ENCODE measurements at places on chromosomes 1 and 21.

DNA sequence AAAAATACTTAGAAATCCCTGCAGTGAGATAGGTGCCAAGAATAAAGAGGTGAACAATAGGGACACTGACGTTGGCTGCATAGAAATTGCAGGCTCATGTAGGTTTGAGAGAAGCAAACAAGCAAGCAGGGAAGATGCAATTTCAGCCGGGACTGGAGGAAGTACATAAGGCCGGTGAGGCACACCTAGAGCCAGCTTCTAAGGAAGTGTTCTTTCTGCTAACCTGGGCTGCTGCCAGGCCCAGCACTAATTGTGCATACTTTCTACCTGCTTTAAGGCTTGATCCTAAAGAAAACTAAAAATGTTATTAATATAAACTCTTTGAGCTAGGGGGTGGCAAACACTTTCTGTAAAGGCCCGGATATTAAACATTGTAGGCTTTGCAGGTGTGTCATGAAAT, 71.0 kb downstream of the LMO4 start:
- no peak for DNase-seq

- no peak for DNase-seq
Measured at GRCh38 chr1:168303716-168304540, 23.3 kb downstream of the TBX19 start.

GRCh38 chr1:53585565-53585964, 126.4 kb downstream of the DMRTB1 start:
- no peak for DNase-seq

GRCh38 chr1:225737161-225737560, 40.5 kb upstream of the SRP9 start:
- DNase-seq: no peak

GRCh38 chr1:1622788-1623094, 7.4 kb downstream of the MIB2 start:
- no peak for DNase-seq

DNA sequence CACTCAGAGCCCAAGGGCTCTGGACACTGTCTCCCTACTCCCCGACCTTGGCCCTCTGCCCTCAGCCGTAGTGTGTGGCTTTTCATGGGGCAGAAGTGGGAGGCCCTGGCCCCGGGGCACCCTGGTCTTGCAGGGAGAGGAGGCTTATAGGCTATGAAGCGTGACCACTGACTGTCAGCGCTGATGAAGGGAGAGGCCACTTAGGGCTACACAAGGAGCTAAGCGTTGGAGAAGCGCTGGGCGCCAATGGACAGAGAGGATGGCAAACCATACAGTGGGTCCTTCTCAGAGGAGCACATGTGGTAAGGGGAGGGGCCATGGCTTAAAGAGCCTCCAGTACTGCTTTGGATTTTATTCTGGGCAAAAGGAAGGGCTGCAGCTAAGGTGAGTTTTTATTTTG, 7.9 kb downstream of the CRABP2 start:
- no peak for DNase-seq

GRCh38 chr21:45330075-45330781, 42.5 kb upstream of the POFUT2 start:
- peak; percentile 49 for DNase-seq

DNA sequence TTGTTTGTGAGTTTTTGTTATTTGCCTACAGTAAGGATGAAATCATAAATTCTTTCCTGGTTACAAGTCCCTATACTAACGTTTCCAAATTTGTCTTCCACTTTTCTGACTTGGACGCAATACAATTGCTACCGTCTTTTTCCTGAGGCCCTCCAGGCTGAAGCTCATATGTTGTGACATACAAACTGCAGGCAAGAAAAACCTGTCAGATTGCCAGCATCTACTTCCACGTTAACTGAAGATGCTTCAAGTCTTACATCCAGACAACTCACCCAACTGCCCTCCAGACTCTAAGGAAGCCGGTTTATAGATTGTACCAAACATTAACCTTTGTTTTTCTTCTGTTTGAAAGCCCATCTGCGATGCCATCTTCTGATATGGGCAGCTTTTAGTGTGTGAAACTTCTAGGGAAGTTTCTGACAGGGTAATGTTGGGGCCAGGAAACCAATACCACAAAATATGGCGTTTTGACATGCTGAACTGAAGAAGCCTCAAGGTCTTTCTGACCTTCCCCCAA, 21.4 kb upstream of the RNF11 start:
- DNase-seq: peak; percentile 44

GRCh38 chr1:1955621-1956094, 36.6 kb upstream of the TMEM52 start:
- no peak for DNase-seq

DNA sequence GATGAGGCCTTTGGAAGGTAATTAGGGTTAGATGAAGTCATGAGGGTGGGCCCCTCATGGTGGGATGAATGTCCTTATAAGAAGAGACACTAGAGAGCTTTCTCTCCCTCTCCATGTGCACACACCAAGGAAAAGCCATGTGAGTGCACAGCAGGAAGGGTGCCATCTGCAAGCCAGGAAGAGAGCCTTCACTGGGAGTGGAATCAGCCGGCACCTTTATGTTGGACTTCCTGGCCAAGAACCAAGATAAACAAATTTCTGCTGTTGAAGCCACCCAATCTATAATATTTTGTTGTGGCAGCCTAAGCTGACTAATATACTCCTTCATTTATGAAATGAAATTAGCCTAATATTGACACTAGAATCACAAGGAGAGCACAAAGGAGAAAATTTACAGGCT, 38.2 kb upstream of the PKP1 start:
- no peak for DNase-seq

GRCh38 chr1:111203681-111204200, 3.3 kb upstream of the DENND2D start:
- peak; percentile 46 for DNase-seq

DNA sequence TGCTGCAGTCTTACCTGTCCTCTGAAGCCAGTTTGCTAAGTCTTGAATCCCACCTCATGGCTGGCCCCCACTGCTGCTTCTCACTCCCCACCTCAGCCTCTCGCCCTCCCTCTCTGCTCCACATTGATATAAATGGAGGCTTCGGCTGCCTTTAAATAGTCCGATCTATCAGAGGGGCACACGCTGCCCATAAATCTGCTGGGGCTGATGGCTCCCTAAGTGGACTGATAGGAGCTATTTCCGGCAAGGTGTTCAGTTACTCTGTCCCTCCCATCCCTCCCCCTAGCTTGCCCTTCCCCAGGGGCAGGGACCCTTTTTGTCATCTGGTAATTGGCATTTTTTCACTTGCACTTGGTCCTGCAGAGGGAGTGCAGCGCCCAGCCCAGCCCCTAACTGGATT, 108.4 kb downstream of the TMEM53 start:
- no peak for DNase-seq

- peak; percentile 50 for DNase-seq
Measured at GRCh38 chr1:36151845-36152203, 2.5 kb upstream of the TRAPPC3 start.

- DNase-seq: no peak
Measured at GRCh38 chr1:27531959-27532685, 42.2 kb upstream of the WASF2 start.

- DNase-seq: no peak
Measured at GRCh38 chr1:50091068-50091467, 17.7 kb upstream of the ELAVL4 start.

DNA sequence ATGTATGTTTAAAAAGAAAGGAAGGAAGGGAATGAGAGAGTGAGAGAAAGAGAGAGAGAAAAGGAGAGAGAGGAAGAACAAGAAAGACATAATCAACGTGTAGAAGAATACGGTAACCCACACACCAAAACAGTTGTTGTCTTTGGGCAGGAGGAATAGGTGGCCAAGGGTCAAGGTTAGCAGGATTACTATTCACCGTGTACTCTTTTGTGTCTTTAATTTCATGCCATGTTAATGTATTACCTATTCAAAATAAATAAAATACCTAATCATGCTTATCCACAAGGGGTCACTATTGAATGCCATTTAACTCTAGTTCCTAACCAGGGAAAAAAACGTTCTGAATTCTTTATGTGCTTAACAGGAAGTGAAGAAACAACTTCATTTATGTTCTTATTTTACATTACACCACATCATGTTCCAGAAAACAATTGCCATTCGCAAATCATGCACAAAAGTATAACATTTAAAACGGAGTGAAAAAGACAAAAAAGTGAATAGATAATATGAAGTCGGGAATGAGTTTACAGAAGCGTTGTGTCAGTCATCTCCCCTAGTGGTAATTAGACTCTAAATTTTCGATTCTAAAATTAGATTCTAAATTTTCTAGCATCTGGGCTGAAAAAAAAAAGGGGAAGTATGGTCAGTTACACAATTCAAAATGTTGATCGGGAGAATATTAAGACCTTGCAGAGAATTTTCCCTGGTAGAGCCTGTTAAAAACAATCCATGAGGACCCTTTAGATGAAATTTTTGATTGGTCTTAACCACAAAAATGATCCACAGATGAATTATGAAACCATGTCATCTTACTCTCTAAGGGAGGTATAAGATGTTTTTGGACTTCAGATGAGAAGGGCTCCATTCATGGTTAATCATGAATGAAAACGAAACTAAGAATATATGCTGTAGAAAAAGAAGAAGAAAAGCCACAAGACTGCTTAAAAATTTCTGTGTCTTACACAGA, 700 bp upstream of the KMO start:
- DNase-seq: no peak

GRCh38 chr1:206939131-206939530, 7.1 kb downstream of the PIGR start:
- DNase-seq: no peak

DNA sequence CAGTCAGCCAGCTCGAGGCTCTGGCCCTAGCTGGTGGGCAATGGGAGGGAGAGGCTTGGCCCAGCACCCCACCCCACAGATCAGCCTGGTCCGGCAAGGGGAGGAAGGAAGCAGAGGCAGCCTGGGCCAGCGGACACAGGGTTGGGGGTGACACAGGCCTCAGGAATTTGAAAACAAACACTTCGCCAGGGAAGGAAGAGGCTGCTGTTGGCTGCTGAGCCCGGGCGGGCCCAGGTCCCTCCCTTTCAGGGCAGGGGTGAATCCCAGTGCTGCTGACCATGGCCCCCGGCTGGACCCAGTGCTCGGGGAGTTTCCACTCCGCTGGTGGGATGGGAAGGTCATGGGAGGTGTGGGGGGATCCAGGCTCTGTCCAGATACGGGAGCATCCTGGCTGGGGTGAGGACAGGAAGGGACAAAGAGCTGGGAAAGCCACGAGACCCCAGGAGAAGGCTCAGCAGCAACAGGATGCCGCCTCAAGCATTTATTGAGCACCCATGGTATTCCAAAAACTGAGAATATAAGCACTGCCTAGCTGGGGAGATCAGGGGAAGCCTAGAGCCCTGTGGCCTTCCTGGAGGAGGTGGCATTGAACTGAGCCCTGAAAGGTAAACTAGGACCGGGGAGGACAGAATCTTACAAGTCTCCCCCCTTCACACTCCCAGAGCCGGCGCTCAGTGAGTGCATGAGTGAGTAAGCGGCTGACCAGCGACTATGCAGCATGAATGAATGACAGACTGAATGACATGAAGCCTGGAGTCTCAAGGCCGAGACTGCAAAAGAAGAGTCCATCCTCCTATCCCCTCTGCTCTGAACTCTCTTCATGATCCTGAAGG, 26.2 kb upstream of the EPHA2 start:
- peak; percentile 91 for DNase-seq

- no peak for DNase-seq
Measured at GRCh38 chr21:38389354-38389676, 109.0 kb downstream of the ERG start.

GRCh38 chr1:92808381-92808780, 23.5 kb upstream of the RPL5 start:
- no peak for DNase-seq

- DNase-seq: no peak
Measured at GRCh38 chr1:145979746-145980456, 15.4 kb downstream of the POLR3GL start.

- no peak for DNase-seq
Measured at GRCh38 chr21:32946654-32947053, 79.1 kb upstream of the OLIG2 start.

- DNase-seq: no peak
Measured at GRCh38 chr1:84939151-84939550, 46.1 kb upstream of the LPAR3 start.

- DNase-seq: no peak
Measured at GRCh38 chr1:60245324-60245723, 171.8 kb upstream of the C1orf87 start.

- no peak for DNase-seq
Measured at GRCh38 chr1:50450861-50451653, 27.8 kb upstream of the DMRTA2 start.

- DNase-seq: no peak
Measured at GRCh38 chr21:29166853-29167252, 36.4 kb downstream of the MAP3K7CL start.

- no peak for DNase-seq
Measured at GRCh38 chr21:32921632-32922230, 104.0 kb upstream of the OLIG2 start.

DNA sequence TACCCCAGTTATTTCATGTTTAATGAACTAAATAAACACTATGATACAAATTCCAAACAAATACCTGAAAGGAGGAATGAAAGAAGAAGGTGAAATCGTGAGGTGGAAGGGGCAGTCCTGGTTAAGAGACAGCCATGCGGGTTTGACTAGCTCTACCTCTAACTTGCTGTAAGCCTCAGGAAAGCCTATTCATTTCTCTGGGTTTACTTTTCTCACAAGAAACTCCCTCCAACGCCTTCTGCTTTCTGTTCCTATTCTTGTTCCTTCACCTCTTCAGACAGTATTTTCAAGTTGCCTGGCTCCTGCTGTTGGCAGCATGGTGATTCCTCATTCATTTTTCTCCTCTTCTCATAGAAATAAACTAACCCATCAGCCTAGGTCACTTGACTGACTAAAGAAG, 92.4 kb downstream of the NTPCR start:
- no peak for DNase-seq

GRCh38 chr1:213817156-213817555, 170.6 kb upstream of the PROX1 start:
- DNase-seq: no peak

GRCh38 chr21:17270229-17270628, 242.6 kb upstream of the CXADR start:
- DNase-seq: peak; percentile 60

DNA sequence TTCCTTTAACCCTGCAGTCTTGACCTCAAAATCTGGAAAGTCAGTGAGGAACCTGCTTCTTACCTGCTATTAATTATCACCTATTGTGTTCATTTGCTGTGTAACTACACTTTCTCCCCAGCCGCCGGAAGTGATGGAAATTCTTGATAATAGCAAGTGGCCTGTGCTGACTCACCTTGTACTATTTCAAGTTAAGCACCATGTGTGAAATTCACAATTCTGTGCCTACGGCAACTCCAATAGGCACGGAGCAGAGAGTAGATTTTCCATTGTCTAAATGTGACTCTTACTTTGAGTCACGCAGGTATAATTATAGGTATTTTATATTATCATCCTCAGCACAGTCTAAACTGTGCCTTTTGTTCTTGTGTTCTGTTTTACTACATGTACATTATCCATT, 466.8 kb downstream of the KIF26B start:
- DNase-seq: no peak

- DNase-seq: no peak
Measured at GRCh38 chr1:37424523-37424922, 49.9 kb upstream of the ZC3H12A start.

GRCh38 chr1:115144176-115144575, 54.9 kb upstream of the TSPAN2 start:
- DNase-seq: no peak

- DNase-seq: no peak
Measured at GRCh38 chr1:228883535-228883934, 148.3 kb downstream of the RHOU start.

- DNase-seq: no peak
Measured at GRCh38 chr21:36663033-36663855, 35.7 kb upstream of the SIM2 start.
